ENCODE measurements at places on chromosomes 11 and 22.

- no peak for DNase-seq
Observed at GRCh38 chr11:122478986-122479385, 176.5 kb upstream of the UBASH3B start.

DNA sequence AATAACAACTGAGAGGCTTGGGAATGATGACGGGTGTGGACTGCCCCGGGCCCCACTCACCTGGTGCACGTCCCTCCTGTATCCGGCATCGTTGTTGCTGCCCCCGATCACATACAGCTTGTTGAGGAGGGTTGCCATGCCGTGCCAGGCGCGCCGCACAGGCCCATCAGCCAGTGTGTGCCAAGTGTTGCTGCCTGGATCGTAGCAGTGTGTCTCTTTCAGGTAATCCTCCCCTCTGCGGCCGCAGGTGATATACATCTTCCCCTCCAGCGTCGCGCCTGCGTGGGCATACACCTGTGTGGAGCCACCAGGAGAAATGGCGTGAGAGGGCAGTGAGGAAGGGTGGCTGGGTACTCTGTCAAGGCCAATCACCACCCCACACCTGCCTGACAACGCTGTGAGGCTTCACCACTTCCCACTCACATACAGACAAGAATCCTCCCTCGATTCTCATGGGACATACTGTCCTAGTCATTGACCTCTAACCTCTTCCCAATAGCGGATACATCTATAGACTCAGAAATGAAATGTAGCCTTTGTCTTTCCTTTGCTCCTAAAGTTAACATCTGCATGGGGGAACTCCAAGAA, 8.9 kb upstream of the SCARF2 start:
- no peak for DNase-seq

GRCh38 chr22:46641811-46642266, 21.7 kb downstream of the GRAMD4 start:
- DNase-seq: no peak

GRCh38 chr11:69922596-69923111, 103.4 kb upstream of the FGF3 start:
- no peak for DNase-seq

- DNase-seq: no peak
Observed at GRCh38 chr22:19816372-19817119, 38.1 kb downstream of the GNB1L start.

DNA sequence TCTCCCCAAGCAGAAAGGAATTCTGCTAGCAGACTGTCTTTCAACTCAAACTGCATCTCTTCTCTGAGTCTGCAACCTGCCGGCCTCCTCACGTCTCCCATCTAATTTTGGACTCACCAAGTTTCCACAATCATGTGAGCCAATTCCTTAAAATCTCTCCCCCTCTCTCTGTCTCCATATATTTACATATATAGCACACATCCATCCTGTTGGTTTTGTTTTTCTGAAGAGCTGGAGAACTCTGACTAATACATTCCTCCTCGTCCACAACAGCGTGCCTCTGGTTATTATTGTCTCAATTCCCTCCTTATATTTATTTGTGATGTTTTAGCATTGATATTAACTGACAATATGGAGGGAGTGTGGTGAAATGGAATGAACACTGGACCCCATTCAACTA, 29.6 kb upstream of the FJX1 start:
- DNase-seq: no peak

DNA sequence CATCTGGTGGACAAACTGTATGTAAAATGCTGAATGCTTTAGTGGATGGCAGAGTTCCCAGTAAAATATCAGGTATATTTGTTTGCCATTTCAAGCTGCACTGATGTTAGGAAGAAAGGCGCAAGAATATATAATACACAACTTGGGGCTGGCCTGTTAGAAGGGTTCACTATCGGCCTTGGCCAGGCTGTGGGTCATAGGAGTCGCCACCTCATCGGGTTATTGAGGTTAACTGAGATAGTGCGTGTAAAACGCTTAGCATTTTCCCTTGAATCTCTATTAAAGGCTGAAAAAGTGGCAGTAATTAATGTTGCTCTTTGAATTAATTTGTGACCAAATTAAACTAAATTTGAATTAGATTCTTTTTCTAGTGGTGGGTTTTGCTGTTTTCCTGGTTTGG, 5.1 kb downstream of the FAM118A start:
- no peak for DNase-seq

GRCh38 chr11:70645537-70645936, 247.2 kb downstream of the CTTN start:
- DNase-seq: no peak

- DNase-seq: no peak
Observed at GRCh38 chr11:32947978-32948377, 55.4 kb downstream of the QSER1 start.

Measured in C1 segment of cervical spinal cord (tissue), 14 donors.